ENCODE measurements at places on chromosomes 7 and 10.

- no peak for DNase-seq
Measured at GRCh38 chr7:159271781-159272180, 127.1 kb upstream of the VIPR2 start.

GRCh38 chr7:124898531-124898930 lies 31.1 kb downstream of the POT1 start:
- no peak for DNase-seq

DNA sequence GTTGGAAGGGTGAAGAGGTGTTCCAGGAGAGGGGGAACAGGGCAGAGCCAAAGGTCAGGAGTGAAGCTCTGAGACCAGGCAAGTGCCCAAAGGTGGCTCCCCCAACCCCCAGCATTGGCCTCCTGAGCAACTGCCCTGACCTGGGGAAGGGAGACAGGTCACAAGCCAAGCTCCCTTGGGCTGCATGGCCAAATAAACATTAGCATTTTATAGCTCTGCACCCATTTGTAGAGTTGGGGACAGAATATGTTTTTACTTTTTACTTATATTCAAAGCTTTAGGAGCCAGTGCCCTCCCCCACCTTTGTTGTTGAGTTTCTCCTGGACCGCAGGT lies 4.0 kb downstream of the UNC5B start:
- DNase-seq: no peak

DNA sequence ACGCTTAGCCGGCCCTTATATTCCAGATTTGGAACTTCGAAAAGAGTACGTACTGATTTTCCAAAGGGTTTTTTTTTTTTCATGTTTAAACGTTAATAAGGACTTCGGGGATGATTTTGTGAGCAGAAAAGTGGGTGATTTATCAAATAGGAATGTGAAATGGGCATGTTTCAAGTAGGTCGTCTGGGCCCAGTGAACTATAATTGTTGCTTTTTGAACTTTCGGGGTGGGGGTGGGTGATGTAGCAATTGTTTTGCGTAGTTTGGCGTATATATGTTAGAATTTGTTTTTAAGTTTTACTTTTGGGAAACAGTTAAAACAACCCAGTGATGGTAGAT lies 299 bp upstream of the PBLD start:
- DNase-seq: no peak

- no peak for DNase-seq
Measured at GRCh38 chr7:87473986-87474385, 1.5 kb downstream of the ABCB4 start.

GRCh38 chr7:71329030-71329660 lies 197.2 kb downstream of the GALNT17 start:
- no peak for DNase-seq

GRCh38 chr7:123881300-123881699 lies 36.3 kb downstream of the HYAL4 start:
- no peak for DNase-seq

- no peak for DNase-seq
Measured at GRCh38 chr7:41979834-41980307, 257.1 kb downstream of the GLI3 start.

DNA sequence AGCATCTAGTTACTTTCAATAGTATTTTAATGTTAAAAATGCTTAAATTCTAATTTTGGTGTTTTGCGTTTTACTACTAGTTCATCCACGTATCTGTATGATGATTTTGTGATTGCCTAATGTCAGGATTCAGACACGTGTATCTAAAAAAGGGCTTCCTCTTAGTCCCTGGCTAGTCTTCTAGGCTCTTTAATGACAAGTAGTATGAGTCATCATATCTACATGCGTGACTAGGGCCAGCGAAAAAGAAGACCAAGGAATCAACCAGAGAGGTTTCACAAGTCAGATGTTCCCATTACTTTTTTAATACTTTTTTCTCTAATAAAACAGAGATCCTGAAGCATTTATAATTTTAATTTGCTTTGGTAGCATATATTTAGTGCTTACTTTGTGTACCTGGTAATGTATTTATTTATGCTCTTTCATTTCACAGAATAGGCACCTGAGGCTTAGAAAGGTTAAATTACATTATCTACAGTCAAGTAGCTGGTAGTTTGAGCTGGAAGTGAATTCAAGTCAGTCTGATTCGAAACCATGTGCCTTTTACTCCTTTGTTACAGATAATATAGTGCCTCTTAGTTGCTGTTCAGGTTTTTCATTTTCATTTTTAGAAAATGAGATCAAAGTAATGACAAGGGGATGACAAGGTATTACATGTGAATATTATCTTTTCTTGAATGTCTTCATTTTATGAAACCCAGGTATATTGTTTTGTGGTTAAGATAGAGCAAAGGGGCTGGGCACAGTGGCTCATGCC lies 140.3 kb downstream of the FOXP2 start:
- no peak for DNase-seq

DNA sequence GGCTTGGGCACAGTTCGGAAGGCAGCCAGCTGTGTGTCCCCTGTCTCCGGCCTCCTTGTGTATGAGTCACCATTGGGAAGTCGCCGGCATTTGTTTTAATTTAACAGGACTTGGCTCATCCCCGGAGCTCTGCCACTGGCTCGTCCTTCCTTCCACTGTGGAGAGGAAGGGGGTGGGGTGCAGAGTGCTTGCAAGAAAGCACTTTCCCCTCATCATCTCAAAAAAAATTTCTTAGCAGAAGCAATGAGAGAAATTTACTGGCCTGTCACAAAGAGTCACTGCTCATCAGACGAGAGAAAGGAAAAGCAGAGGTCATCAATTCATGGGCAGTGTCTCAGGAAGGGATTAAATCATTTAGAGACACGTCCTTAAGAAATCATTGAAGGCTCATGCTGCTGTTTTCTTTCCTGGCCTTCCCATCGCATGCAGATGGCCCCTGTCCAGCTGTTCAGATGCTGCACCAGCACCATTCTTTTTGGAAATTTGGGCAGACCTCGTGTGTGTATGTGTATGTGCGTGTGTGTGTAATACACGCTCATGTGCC lies 93.3 kb downstream of the BMS1 start:
- DNase-seq: no peak

DNA sequence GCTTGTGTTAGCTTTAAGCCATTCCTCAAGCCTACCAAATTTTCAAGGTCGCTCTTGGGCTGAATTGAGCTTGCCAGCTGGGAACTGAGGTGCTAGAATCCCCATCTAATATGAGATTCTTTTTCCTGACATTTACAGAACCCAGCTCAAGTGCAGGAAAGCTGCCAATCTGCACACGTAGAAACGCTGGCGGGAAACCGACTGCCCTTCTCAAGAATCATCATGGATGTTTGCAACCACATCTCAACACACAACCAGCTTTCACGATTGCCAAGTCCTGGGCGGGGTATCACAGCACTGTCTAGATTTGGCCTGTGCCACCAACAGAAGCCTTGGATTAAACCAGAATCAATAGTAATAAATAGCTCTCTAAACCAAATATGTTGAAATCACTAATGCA lies 203.7 kb downstream of the DIP2C start:
- DNase-seq: no peak

GRCh38 chr7:142100634-142101033 lies 10.9 kb upstream of the MGAM2 start:
- no peak for DNase-seq

DNA sequence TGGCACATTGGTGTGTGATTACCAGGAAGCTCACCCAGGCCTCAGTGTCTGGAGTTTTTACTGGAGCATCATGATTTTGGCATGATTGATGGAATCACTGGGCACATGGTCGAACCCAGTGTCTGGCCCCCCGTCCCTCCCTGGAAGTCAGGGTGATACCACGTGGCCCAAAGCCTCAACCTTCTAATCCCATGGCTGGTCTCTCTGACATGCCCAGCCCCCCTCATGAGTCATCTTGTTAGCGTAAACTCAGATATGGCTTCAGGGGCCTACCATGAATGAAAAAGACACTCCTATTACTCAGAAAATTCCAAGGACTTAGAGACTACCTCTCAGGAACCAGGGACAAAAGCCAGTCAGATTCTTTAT lies 109.3 kb downstream of the GRK5 start:
- DNase-seq: no peak

GRCh38 chr10:14129770-14130169 lies 201.0 kb downstream of the FRMD4A start:
- no peak for DNase-seq

DNA sequence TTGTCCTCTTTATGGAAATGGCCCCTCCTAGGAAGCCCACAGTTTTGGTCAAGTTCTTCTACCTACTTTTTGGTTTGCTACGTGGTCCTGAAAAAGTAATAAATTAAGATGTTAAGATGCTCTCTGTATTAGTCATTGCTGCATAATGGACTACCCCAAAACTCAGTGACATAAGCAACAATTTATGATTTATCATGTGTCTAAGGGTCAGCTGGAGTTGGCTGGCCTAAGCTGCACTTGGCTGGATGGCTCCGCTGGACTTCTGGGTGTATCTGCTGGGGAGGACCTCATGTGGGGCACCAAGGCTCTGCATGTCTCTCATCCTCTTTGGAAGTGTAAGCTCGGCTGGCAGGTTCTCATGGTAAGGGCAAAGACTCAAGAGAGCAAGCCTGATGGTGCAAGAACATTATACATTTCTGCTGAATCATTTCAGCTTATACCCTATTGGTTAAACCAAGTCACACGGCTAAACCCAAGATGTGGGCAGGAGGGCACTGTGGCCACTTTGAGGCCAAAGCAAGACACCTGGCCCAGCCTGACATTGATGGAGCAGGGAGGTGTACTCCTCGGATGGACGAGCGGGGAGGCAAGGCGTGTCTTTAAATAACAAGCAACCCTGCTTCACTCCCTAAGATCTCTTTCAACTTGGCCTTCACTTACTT lies 47.7 kb downstream of the TBXAS1 start:
- DNase-seq: no peak

- DNase-seq: no peak
Measured at GRCh38 chr10:35004651-35005050, 85.5 kb downstream of the CUL2 start.

GRCh38 chr10:24533981-24534380 lies 189.7 kb downstream of the ARHGAP21 start:
- no peak for DNase-seq

GRCh38 chr7:11689096-11689495 lies 142.9 kb downstream of the THSD7A start:
- DNase-seq: no peak

- DNase-seq: no peak
Measured at GRCh38 chr7:120716307-120716706, 141.6 kb downstream of the TSPAN12 start.

- no peak for DNase-seq
Measured at GRCh38 chr10:86335257-86335656, 31.3 kb downstream of the GRID1 start.

- DNase-seq: no peak
Measured at GRCh38 chr7:5143106-5143505, 46.9 kb upstream of the WIPI2 start.

DNA sequence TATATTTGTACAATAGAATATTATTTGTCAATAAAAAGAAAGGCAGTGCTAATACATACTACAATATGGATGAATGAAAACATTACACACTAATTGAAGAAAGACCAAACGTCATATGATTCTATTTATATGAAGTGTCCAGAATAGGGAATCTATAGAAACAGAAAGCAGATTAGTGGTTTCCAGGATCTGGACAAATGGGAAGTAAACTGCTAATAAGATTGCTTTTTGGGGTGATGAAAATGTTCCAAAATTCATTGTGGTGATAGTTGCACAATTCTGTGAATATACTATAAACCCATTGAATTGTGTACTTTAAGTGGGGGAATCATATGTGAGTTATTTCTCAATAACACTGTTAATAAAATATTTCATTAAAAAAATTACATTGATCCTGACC lies 78.2 kb upstream of the IFRD1 start:
- no peak for DNase-seq

DNA sequence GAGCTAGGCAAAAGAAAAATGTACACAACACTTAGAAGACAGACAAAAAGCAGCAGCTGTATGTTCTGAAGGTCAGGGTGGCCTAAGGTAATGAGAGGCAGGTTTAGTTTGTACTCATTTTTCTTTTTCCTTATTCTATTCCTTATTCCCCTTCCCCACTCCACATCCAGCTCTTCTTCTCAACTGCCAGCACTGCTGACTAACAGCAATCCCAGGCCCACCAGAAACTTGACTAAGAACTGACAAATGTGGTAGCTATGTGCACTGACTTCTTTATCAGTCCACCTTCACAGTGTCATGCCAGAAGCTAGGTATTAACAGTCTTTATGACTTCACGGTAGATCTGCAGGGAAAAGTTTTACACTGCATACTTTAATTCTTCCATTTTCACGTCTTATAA lies 6.1 kb downstream of the COPG2 start:
- DNase-seq: no peak

DNA sequence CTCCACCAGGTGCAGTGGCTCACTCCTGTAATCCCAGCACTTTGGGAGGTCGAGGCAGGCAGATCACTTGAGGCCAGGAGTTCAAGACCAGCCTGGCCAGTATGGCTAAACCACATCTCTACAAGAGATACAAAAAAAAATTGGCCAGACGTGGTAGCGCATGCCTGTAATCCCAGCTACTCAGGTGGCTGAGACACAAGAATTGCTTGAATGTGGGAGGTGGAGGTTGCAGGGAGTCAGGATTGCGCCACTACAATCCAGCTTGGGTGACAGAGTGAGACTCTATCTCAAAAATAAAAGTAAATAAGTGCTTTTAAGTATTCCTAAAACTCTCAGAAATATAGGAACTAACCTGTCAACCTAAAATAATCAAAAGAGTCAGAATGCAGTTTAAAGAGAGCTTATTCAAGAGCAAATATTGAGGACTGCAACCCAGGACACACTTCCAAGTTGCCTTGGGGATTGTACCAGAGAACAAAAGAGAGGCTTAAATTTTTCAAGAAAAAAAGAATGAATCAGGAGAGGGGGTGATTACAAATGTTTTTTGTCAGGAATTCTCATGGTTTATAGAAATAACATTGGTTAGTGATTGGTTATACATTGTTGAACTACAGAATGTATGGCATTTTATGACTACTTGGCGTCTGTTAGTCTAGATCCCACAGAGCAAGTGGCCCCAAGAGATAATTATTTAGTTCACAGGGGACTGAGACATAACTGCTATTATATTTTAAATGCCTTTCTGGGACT lies 33.2 kb upstream of the PPP1R9A start:
- no peak for DNase-seq

- no peak for DNase-seq
Measured at GRCh38 chr7:18552316-18552916, 56.9 kb downstream of the HDAC9 start.

- no peak for DNase-seq
Measured at GRCh38 chr10:4399556-4399955, 426.5 kb upstream of the AKR1E2 start.
